Activated naive CD4-positive, alpha-beta T cell treated with anti-CD3 and anti-CD28 coated beads, Interleukin-2, amount 50 U/mL, for 72 hours (primary cell): ENCODE measurements at places on chromosomes 16 and 17.

- DNase-seq: no peak
Observed at GRCh38 chr17:64081802-64082799, 47.8 kb downstream of the ERN1 start.

GRCh38 chr17:43699438-43699756 lies 37.7 kb upstream of the MEOX1 start:
- no peak for DNase-seq

DNA sequence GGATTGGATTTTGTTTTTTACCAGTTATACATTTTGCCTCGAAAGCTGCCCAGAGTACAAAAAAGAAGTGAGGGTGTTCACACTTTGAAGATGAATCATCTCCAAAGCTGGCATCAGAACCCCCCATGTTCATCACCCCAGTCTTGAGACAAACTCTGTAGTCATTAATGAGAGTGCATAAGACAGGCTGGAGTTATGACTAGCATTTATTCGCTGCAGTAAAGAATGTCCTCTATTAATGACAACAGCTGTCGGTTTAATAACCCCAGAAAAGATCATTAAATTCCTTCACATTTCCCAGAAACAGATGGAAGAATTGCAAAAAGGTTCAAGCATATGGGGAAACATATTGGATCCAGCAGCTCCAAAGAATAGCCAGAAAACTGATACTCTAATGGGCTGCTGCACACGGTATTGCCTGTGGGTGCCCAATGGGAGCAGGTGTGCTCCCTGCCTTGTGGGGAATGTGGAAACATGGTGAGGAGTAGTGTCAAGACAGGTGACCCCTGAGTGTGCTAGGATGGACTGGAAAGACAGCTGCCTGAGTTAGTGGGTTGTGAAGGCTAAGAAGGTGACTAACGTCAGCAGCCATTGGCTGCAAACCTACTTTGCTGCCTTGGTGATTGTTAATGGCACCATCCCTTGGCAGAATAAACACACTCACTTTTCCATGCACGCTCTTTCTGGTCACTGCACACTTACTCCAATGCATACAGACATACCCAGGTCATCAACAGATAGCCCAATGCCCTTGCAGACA lies 81.9 kb downstream of the AIPL1 start:
- DNase-seq: no peak

DNA sequence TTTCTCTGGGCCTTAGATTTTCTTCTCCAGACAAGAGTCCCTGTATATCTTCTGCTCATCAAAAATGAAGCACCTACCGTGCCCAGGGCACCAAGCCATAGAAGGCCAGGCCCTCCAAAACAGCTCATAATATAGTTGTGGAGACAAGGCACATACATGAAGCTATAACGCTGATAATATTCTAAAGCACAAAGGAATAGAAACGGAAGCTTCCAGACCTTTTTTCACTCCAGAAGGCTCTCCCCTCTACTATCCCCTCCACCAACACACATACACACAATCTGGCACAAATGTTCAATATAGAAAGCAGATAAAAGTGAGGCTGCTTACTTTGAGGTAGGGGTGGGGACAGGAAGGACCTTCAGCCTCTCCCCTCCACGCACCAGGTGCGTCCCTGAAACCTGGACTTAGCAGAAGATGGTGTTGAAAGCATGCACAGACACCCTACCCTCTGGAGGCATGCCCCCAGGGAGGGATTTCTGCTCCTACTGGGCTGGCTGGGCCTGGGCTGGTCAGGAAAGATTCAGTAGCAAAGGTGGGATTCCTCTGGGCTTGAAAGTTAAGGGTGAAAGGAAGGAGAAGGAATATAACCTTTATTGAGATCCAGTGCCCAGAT lies 14.1 kb upstream of the SUPT4H1 start:
- no peak for DNase-seq

- DNase-seq: no peak
Observed at GRCh38 chr17:57269598-57270255, 13.4 kb downstream of the MSI2 start.

DNA sequence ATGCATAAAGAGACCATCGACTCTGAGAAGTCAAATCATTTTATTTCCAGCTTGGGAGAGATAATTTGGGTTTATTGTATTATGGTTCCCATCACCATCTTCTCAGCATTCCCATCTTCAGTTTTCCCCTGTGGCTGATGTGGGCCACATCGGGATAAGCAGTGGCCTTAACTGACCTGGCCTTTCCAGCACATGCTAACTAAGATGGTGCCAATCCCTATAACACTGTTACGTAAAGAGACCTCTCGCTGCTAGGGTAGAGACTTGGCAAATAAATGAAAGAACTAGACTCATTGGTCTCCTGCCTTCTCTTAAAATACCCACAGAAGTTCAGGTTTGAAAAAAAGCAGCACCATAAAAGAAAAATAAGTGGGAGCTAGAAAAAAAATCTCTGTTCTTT lies 49.4 kb downstream of the VPS35L start:
- no peak for DNase-seq

- DNase-seq: no peak
Observed at GRCh38 chr17:43634591-43635125, 27.1 kb downstream of the MEOX1 start.

DNA sequence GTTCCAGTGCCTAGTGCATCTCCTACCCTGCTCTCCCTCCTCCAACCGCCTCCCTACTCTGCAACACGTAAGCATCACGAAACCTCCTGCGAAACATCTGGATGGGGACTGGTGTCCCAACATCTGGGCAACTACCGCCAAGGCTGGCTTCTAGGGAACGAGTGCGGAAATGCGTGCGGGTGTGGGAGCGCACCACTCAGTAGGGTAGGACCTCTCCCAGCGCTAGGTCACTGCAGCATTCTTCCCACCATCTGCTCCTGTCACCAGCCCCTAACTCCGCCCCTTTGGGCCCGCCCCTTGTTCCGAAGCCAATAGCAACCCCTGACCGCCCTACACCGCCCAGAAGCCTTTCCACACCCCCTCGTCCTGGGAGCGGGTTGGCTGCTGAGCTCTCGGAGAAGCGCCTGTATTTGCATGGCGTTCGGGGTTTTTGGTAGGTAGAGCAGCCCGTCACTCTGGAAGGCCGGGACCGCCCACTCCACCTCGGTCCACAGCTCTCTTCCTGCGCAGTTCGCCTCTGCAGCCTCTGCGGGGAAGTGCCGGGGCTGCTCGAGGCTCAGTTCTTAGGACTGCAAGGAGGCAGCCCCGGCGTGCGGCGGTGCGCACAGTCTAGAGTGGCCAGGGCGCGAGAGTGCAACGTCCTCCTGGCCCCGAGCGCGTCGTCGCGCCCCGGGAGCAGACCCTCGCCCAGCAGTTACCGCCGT lies at the start of gene HS3ST3B1:
Gene HS3ST3B1 (plus strand): TSS at position 507 of the 704 bp plus-strand sequence. CDS start 438 bp downstream, outside the sequence.
- peak; percentile 98 for DNase-seq

GRCh38 chr17:50468304-50469207 lies at the start of gene CHAD:
TSS of gene CHAD (minus strand) at chr17:50468880. CDS start at chr17:50468813, 67 bp downstream.
- DNase-seq: no peak

DNA sequence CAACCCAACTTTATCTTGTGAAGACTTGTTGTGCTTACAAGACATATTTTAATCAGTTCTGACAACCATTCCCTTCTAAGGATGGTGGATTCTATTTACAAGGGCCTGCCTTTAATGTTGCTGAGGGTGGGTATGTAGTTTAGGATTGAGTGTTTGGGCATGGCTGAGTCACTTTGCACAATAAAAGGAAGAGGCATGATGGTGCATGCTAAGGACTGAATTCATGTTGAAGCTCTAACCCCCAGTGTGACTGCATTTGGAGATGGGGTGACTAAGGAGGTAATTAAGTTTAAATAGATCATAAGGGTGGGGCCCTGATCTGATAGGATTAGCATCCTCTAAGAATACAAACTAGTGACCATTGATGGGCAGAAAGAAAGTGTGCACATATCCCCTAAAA lies 196.1 kb upstream of the HS3ST3A1 start:
- DNase-seq: no peak

DNA sequence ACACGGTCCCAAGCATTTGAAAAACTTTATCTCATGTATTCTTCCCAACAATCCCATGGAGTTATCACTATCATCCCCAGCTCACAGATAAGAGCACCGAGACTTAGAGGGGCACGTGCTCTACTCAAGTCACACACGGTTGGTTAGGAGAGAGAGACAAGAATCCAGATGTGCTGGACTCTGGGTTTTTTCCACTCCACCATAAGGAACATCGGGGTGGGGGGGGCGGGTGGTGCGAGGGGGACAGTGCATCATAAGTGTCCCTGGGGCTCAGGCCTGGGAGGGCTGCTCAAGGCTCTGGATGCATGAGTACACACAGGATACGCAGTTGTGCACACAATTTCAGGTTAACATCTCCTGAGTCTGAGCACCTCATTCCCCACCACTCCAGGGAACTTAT lies 7.4 kb downstream of the CDC42EP4 start:
- no peak for DNase-seq

GRCh38 chr16:9680019-9680655 lies 502.1 kb downstream of the GRIN2A start:
- DNase-seq: no peak

DNA sequence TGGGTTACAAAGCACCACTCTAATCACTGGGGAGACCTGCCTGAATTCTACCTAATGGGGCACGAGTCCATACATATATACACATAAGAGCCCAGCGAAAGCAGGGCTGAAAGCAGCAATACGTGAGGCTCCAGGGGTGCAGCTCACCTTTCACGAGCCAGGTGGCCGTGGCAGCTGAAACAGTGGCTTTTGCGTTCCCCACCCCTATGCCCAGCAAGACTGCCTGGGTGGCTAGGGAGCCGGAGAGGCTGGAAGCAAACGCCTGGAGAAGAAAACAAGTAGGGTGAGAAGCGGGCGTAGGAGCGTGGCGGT lies 618 bp downstream of the RUSF1 start:
- no peak for DNase-seq

DNA sequence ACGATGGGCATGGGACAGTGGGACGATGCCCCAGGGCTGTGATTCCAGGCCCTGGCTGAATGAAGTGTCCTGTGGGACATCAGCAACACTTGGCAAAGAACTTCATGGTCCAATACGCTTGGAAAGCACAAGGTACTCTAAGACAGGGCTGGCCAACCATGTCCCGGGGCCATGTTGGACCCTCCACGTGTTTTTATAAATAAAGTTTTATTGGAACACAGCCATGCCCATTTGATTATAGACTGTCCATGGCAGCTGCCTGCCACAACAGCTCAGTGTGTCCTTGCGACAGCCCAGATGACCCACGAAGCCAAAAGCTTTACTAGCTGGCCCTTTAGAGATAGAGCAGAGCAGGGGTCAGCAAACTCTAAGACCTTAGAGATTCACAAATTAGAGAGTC lies 282.1 kb downstream of the C16orf95 start:
- no peak for DNase-seq

DNA sequence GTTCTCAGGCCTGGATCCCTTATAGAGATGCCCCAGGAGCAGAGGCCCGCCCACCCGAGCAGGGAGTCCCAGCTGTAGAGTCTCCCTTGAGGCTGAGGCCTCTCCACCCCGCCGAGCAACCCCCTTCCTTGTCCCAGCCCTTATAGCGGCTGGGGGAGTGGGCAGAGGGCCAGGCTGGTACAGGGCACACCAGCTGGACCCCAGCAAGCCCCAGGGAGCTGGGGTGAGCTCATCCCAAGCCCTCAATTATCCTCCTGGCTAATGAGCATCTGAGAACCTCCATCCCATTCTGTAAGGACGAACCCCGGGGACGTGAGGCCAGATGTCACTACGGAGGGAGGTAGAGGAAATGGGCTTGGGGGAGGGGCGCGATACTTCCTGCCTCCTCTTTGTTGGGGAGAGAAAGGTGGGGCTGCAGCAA lies 3.2 kb upstream of the SNN start:
- no peak for DNase-seq

- DNase-seq: no peak
Observed at GRCh38 chr16:61926766-61927165, 109.5 kb downstream of the CDH8 start.

DNA sequence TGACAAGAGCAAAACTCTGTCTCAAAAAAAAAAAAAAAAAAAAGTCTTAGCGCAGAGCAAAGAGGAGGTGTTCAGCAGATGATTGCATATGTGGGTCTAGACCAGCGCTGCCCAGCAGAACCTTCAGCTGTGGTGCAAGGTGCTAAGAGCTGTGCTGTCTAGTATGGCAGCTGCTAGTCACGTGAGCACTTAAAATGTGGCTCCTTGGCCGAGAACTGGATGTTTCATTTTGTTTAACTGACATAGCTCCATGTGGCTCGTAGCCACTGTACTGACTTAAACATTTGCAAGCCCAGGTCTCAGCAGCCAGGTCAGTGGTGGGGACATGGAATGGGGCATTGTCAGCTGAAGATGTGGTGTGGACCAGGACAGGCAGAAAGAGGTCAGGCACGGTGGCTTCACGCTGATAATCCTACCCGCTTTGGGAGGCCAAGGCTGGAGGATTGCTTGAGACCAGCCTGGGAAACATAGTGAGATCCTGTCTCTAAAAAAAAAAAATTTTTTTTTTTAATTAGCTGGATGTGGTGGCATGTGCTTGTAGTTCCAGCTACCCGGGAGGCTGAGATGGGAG lies 9.2 kb downstream of the C1QTNF1 start:
- no peak for DNase-seq

DNA sequence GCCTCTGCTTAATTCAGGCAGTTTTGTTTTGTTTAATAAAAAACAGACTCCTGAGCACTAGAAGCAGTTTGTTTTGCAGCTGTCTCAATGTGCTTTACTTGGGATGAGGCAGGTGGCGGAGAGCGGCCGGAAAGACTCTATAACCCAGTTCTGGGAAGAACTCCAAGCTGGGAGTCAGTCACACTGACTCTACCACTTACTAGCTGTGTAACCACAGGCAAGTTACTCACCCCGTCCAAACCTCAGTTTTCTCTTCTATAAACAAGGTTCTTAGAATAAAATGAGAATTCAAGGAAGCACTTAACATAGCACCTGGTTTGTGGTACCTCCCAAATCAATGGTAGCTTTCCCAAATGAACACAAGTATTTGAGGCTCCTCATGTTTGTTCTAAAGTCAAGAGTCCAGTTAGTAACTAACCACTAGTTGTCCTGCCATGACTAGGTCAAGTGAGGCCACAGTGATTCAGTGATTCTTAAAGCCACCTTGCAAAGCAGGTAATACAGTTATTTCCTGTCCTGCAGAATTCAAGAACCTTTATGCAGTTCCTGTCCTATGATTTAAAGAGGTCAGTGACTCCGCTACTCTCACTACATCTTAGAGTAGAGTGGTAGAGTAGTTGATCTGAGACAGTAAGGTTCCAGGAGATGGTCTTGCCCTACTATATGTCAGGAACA lies 2.7 kb downstream of the TXNDC17 start:
- DNase-seq: no peak

DNA sequence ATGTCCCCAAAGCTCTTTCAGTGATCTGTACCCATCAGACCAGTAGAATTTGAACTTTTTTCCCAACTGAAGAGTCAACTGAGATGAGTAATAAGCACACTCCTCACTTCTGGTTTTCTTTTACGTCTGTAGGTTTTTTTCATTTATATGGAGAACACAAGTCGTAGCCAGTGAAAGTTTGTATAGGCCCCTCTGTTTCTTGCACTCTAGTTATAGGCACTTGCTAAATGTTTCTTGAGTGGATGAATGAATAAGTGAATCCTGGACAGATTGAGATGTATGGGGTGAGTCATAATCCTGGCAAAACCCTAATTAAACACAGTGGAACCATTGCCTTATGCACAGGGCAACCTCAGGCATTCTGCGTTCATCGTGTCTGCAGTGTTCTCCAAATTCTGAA lies 193.7 kb upstream of the TBX2 start:
- DNase-seq: no peak
